Lung (tissue), 17 donors: ENCODE measurements at places on chromosomes 2 and 18. TPM values are rescaled to one million over a fixed set of nuclear protein-coding genes. Genes with fewer than 3 reads are reported as not detected.

The HNMT gene
- total RNA-seq: 45.9 TPM

The SP110 gene
- 25.0 TPM for total RNA-seq

The STARD6 gene
- not detected for total RNA-seq

The PELI1 gene
- 45.3 TPM for total RNA-seq
